ENCODE measurements at places on chromosomes 12 and 14. TPM values are rescaled to one million over a fixed set of nuclear protein-coding genes. Genes with fewer than 3 reads are reported as not detected.

The PLA2G1B gene
- not detected for total RNA-seq

The ART4 gene
- 1.6 TPM for total RNA-seq

The CDKL1 gene
- 10.5 TPM for total RNA-seq

GRCh38 chr12:132471011-132471857 lies 18.7 kb upstream of the FBRSL1 start:
- DNase-seq: no peak

- no peak for DNase-seq
These were observed 301.3 kb downstream of the AEBP2 start for GRCh38 chr12:19740472-19741131.

GRCh38 chr14:29235991-29236390 lies 469.4 kb downstream of the FOXG1 start:
- DNase-seq: no peak

GRCh38 chr14:30885840-30886740 lies 11.7 kb downstream of the COCH start:
- DNase-seq: no peak

DNA sequence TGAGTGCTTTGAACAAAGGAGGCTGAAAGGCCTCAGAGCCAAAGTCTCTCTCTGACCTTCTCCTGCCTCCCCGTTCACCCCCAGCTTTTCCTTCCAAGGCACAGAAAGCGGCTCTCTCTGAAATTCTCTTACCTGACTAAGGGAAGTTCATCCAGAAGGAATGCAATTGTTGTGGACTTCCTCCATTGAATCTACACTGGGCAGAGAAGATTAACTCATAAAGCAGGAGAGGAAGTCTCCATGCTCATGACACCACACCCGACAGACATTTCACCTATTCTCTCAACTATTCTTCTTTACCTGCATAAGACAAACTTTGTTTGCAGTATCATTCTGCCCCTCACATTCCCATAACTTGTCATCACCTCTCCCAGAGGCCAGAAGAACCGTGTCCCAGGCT lies 129.3 kb upstream of the CCDC175 start:
- no peak for DNase-seq

- DNase-seq: no peak
These were observed 346.3 kb downstream of the ETNK1 start for GRCh38 chr12:22971247-22971646.

DNA sequence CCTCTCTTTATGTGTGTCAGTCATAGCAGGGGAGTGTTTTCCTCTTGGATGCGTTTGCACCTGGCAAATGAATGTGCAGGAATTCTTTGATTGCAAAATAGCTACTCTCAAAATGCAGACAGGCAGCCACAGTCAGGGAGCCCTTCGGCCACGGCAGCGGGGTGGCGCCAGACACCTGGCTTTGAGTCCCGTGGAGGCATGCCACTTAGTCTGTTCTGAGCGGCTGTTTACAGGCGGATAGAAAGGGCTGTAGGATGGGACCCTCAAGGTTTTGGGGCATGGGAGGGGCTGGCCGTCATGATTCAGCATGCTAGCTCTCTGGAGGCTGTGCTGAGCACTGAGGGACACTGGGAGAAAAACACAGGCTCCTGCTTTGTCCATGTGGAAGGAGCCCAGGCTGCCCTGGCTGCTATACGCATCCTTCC lies 117.1 kb downstream of the SLC25A47 start:
- peak; percentile 74 for DNase-seq

- no peak for DNase-seq
These were observed 78.7 kb downstream of the FZD10 start for GRCh38 chr12:130240831-130241590.

DNA sequence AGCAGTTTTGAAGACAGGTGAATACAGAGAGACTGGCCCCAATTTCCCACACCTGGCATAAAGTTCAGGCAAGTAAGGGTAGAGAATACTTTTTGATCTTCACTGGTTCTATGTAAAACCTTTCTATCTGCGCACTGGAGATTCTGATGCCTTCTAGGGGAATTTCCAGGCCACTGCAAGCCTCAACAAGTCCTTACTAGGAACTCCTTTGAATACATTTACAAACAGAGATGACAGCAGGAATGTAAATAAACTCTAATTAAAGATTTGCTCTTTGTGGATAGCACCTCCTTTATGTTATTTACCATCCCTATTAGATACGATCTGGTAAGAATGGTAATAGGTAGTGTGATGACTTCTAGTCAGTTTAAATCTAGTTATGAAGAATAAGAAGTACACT lies 69.2 kb downstream of the NTN4 start:
- no peak for DNase-seq

DNA sequence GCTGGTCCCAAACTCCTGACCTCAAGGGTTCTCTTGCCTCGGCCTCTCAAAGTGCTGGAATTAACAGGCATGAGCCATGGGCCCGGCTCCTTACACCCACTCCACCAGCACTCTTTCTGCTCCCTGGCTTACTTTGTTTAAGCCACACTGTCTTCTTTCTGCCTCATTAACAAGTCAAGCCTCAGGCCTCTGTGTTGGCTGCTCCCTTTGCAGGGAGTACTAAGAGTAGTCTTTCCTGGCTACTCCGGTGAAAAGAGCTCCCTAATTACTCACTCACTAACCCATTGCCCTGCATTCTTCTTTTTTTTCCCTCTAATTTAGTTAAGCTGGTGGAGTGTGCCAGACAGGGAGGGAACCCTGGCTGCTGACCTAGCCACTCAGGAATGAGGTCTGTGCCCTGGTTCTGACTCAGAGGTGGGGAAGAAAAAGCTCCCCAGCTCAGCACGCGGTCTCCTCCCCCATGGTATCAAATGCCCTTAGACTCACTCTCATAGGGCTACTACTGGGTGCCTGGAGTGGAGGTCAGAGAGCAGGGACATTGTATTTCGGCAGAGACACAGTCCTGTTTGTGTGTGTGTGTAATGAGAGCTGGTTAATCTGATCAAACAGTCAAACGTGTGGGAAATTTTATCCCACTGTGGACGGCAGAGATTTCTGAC lies 19.8 kb downstream of the GALNT6 start:
- DNase-seq: peak; percentile 77

DNA sequence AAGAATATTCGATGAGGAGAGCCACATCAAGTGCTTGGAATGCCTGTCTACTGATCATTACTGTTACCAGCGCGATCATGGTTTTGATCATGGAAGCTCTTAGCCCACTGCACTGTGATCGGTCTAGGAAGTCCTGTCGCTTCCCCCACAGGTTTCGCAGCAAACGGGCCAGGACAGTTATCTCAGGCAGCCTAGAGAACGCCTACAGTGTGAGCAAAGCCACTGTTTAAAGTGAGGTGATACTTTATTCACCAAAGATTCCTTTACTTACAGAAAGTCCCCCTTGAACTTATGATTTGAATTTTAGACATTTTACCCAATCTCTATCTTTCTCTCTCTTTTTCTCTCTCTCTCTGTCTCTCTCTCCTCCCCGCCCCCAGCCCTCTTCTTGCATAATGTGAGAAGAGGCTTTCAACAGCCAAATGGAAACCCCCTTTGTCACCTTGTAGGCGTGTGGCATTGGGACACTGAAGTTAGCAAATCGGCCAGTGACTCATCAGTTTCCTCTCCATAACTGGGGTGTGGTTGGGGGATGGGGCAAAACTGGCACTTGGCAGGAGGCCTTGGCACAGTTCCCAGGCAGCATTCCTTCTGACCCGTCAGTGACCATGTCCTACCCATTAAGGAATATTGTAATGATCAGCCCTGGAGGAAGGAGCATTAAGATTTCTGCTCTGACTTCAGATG lies 214.8 kb downstream of the CHST11 start:
- peak; percentile 88 for DNase-seq

Measured in breast epithelium (tissue), 4 donors.